ENCODE measurements at places on chromosomes 7 and 10.

GRCh38 chr7:122306320-122307227 lies 2.0 kb upstream of the FEZF1 start:
- no peak for DNase-seq

- DNase-seq: no peak
Measured at GRCh38 chr10:28293236-28294168, 9.4 kb downstream of the MPP7 start.

- DNase-seq: no peak
Measured at GRCh38 chr7:155337946-155338631, 40.4 kb downstream of the INSIG1 start.

DNA sequence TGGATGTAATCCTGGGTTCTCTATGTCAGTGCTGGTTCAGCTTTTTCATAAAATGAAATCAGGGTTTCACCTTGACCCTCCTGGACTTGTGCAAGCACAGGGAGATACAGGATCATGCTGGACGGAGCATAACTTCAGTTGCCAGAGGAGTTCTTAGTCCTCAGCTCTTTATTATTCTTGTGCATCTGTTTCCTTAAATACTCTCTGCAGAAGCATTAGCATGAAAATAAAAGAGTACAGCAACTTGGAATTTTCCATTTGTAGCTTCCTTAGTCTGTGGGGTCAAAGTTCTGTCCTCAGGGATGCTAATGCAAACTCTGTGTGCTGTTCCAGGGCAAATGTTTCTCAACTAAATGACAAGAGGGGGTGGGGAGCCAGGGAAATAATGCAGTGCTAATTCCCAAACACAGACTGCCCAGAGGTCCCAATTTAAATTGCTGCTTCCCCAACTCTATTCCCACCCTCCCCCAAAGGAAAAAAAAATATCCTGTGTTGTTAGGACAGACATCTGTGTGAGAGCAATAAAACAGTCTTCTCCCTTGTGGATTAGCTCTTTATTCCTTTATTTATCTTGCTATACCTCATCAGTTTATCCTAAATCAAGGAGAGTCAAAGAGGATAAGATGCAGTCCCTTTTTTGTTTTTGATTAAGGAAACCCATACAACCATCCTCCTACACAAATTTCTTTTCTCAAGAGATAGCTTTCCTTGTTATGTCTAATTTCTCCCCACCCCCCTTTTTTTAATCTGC lies 905.0 kb downstream of the LRMDA start:
- DNase-seq: no peak
